Naive thymus-derived CD4-positive, alpha-beta T cell (primary cell): ENCODE measurements at places on chromosomes 16 and 17. TPM values are rescaled to one million over a fixed set of nuclear protein-coding genes. Genes with fewer than 3 reads are reported as not detected.

The GPR139 gene
- total RNA-seq: not detected

The ATP6V0D1 gene
- total RNA-seq: 54.7 and 58.2 TPM in 2 replicates

The CMTM4 gene
- total RNA-seq: 1.8 TPM

The TGFB1I1 gene
- 1.5 TPM for total RNA-seq

The FBXO39 gene
- total RNA-seq: 0.66 TPM
